Right forelimb (tissue), 1 donor: ENCODE measurements at places on chromosomes 13 and 19.

DNA sequence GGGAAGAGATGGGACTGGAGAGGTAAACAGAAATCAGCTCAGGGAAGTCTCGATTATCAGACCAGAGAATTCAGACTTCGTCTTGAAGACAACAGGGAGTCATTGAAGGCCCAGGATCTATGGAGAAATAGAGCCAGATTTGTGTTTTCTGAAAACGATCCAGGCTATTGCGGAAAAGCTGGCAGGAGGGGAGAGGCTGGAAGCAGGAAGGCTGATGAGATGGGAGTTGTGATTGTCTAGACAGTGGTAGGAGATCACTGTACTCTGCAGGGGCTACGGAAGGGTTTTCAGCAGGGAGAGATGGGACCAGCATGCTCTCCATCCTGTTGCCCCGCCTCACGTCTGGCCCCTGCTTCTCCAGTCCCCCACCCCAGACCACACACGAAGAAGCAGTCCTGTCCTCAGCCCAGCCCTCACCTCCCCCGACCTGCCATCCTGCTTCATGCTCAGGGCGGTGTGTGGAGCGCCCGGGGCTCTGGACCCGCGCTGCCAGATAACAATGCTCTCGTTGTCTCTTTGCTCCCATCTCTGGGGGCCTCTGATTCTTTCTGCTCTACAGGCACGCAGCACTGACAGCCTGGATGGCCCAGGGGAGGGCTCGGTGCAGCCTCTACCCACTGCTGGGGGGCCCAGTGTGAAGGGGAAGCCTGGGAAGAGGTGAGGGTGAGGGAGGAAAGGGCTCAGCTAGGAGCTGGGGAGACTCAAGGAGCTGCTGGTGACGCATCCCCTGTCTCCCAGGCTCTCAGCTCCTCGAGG is 1.9 kb downstream of the ARHGAP33 start:
- no peak for DNase-seq

GRCh38 chr13:68834375-68834774 is 1273.3 kb upstream of the ATXN8OS start:
- DNase-seq, result no peak

- no peak for DNase-seq
Observed at GRCh38 chr13:103754783-103755182, 688.6 kb upstream of the SLC10A2 start.

- DNase-seq, result no peak
Observed at GRCh38 chr13:74796157-74796556, 662.0 kb upstream of the KLF12 start.

- DNase-seq, result no peak
Observed at GRCh38 chr19:58317476-58318072, 9.2 kb upstream of the ZSCAN22 start.

DNA sequence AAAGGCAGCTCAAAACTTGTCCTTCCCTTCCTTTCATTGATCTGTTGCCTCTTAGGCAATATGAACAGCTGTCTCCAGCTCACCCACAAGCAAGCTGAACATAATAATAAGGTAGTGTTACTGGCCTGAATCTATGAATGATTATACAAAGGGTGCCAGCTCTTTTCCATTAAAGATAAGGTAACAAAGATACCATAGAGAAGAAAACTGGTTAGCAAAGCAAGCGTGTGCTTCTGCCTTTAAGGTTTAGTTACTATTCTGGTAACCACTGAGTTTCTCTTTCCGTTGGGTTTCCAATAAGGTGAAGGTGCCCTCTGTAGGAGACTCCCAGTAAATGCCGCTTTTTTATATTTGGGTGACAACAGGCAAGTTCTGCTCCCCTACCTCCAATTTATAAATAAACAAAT is 12.1 kb upstream of the DACH1 start:
- DNase-seq, result no peak

DNA sequence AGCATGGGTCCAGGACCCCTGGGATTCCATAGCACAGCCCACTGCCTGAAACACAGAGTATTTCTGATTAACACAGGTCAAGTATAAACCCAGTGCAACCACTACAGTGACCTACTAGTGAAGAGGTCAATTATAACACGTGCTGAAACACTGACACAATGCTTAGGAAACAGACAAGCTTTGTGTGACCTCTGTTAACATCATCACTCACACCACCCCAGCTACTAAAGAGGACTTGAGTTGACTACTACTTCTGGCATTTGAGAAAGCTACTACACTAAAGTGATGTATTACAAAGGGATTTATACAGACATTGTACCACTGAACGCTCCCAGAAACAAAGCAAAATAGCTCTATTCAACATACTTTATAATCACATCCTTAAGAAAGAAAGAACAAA is 1935.9 kb upstream of the PCDH20 start:
- no peak for DNase-seq

DNA sequence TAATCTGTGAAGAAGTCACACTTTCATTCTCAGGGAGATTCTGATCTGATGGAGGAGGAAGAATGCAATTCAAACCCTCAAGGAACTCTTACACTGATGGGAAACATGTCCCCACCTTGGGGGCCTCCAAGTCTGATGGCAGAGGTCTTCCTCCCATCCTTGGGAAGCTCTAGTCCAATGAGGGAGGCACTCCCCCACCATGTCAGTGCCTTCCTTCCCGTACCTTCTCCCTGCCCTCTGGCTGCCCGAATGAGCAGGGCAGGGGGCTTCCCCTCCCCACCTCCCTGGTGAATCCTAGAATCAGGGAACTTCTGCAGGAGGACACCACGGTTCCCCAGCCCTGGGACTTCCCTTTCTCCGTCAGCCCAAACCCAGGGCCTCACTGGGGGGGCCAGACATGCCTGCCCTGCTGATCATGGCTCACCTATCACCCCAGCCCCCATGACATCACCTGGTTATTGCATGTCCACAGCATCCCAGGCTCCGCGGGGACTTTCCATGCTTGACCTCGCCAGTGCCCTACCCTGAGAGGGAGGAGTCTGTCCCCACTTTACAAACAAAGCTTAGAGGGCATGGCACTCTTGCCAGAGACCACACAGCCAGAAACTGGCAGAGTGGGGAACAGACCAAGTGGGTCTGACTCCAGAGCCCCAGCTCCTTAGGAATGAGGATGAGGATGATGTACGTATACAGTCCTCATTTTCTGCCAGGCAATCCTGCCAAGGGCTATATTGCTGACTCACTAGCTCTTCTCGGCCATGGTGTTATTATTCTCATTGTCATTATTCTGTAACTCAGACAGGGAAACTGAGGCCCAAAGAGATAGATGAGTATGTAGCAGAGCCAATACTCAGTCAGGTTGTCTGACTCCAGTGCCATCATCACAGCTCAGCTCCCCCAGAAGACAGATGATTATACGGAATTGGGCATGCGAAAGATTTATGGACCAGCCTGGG is 9.6 kb upstream of the BCL3 start:
- no peak for DNase-seq

DNA sequence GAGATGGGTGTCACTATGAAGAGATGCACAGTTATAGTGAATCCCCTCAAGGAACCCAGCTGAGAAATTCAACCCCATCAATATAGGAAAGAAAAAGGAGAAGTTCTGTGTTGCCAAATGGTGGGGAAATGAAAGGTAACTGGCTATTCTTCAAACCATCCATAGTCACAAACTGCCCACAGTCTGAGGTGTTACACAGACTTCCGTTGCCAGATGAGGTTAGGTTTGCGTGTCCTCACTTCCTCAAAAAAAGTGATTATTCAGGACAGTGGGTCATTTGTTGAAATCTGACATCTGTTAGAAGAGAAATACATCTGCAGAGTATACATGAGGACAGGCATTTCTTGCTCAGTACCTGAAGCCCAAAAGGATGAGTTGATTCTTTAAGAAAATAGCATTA is 9.0 kb downstream of the SIGLEC5 start:
- no peak for DNase-seq

DNA sequence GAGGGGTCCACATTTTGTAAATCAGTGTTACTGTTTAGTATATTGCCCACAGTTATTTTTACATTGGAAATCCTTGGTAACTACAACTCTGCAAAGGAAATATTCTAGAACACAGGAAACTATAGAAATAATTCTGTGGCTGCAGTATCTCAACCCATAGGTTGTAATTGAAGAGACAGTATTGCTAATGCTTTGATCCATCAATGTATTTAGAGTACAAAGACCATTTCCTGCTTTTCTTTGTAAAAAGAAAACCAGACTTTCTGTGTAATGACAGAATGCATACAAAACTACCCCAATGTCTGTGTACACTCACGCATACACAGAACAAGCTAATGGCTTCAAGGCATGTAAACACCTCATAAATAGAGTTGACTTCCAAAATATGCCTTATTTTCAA is 622.1 kb upstream of the ARGLU1 start:
- no peak for DNase-seq

- no peak for DNase-seq
Observed at GRCh38 chr13:87172166-87172835, 498.9 kb upstream of the SLITRK5 start.

DNA sequence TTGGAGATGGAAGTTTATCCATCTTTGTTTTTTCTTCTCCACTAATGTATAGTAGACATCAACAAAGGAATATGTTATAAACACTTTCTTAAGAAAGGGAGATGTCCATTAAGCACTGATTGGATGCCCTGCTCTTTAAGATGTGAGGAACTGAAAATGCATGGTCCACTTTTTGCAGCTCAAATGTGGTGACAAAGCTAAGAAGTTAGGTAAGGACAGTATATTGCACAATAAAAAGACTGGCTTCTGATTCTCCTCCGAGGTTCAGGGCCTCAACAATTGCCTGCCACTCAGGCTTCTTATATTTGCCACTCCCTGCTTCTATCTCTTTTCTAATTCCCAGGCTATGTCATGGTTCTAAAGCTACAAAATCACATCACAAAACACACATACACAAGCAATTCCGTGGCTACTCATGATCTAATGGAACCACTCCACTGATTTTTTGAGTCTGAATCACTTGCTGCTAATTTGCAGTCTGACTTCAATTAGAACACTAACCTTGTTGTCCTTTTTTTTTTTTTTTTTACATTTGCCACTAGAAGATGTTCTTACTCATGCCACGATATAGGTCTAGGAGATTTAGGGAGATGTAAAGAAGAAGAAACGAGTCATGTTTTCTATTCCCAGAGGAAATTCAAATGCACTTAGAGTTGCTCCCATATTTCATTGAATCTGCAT is 29.6 kb upstream of the TNFSF11 start:
- no peak for DNase-seq

GRCh38 chr13:99993660-99994637 is 12.4 kb downstream of the ZIC2 start:
- DNase-seq, result no peak

- peak; percentile 55 for DNase-seq
Observed at GRCh38 chr13:95641291-95642027, 3.0 kb downstream of the DZIP1 start.

DNA sequence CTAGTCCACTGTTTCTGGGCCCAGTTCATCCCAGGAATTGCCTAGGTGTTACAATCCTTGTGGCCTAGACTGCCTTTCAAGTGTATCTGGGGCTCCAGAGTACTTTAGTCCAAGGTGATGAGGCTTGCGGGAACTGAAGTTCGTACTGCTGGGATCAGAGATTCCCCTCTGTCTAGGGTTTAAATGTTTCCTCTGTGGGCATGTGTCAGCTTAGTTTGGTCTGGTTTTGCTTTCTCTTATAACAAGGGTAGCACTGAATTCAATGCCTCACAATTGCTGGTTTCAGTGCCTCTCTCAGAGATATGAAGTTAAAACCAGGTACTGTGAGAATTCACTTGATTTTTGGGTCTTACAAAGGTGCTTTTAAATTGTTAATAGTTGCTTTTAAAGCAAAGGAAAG is 30.8 kb downstream of the RGCC start:
- no peak for DNase-seq

DNA sequence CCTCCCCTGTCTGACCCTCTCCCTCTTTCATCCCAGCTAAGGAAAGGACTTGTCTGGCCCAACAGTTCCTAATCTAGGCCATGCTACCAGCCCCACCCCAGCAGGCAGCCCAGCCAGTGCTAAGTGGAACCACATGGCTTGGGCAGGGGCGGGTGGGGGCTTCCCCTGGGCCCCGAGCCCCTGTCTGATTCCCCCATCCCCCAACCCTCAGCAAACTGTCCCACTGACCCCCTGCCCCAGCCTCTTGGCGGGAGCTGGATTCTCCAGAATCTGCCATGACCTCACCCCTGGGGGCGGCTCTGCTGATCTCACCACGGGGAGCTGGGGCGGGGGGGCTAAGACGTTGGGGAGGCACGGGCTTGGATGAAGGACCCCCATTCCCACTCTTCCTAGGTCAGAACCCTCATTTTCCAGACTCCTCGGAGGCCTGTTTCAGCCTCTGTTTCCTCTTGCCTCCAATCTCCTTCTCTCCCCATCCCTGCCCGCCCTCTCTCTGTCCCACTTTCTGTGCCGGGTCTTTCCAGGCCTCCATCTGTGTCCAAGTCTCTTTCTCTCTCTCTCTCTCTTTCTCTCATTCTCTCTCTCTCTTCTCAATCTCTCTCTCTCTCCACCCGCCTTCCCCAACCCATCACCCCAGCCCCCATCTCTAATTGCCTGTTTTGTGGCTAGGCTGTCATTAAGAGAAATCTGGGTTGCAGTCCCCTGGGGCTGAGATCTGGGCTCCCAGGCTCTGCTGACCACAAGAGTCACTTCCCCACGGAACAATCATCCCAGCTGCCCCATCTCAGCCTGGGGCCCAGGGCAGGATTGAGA is 2.7 kb downstream of the COL5A3 start:
- peak; percentile 73 for DNase-seq

DNA sequence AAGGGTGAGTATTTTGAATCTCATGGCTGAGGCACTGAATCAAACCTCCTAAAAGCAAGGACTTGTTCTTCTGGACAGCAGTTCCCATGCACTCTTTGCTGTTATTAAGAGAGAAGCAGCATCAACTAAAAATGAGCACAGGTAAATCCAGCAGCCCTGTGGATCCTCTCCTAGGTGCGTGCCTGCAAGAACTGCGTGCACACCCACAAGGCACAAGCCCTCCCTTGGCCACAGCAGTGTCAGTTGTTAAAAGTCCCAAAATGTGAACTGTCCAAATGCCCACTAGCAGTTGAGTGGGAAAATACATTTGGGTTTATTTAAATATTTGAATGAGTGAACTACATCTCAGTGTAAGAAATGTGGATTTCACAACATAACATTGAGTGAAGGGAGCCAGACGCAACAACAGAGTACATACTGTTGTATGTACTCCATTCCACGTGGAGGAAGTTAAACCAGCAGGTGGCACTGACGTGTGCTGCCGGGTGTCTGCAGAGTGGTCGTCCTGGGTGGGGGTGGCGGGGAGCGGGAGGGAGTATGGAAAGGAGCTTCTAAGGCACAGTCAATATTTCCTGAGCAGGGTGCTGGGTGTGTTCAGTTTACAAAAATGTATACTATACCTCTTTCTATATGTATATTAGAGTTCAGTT is 266.4 kb downstream of the NALCN start:
- DNase-seq, result no peak
